Cortex of kidney (tissue), 1 donor: ENCODE measurements at places on chromosomes 3 and 15.

DNA sequence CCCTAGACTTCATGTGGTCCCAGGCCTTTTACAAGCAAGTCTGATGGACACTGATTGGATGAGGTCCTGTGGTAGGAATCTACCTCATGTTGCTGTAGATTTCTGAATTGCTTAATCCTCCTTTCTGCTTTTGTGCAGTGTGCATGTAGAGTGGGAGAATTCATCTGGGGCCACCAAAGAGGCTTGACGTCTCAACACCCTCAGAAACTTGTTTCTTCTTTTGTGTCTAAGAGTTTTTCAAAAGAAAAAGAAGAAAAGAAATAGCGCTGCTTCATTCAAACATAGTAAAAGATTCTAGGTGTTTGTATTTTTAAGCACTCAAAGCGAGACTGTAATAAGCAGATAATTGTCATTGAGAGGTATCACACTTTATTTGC lies 46.2 kb downstream of the NR1D2 start:
- DNase-seq, result no peak

GRCh38 chr3:173737167-173737808 lies 339.7 kb downstream of the NLGN1 start:
- no peak for DNase-seq

DNA sequence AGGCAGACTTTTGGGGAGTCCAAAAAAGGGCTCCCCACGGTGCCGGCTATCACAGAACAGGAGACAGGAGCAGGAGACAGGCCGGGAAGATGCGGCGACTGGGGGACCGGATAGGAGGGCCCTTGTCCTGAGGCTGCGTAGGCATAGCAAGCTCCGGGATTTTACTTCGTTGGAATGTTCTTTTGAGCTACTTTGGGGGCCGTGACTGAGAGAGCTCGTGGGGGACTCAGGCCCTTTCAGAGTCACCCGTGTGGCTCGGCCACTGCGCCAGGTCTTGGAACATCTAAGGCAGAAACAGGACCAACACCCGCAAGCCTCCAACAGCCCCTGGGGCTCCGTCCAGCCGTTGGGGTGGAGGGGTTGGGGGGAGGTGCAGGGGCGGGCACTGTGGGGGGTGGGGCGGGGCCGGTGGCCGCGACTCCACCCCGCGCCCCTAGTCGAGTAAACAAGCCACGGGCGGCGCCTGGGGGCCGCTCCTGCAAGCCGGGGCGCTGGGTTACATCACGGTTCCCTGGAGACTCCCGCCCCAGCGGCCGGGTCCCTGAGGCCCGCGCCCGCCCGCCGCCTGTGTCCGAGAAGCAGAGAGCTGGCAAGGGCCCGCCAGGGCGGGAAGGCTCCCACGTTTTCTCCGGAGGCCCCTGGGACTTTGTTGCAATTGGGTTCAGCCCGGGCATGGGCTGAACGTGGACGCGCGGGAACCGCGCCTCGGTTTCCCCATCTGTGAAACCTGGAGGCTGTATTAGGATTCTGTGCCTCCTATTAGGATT lies 23.3 kb upstream of the C15orf39 start:
- DNase-seq, result no peak

DNA sequence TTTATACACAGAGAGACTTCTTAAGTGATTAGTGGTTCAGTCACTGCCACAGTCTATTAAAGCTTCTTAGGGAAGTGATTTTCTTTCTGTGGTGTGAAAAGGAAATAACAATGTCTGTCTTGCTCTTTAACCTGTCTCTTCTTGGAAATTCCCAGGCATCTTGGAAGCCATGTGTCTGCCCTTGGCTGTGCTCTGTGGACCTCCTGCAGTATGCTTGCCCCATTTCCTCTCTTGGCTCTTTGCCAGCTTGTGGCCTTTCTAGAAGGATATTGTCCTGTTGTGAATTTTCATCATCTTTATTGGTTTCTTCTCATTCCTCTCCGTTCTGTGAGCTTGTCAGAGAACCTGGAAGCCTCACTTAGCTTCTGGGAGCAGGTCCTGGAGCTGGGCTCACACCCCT lies 338.4 kb upstream of the C2CD4B start:
- DNase-seq, result no peak

- no peak for DNase-seq
These were observed 156.2 kb upstream of the LMCD1 start for GRCh38 chr3:8345398-8345797.

GRCh38 chr3:11499144-11499543 lies 144.6 kb downstream of the VGLL4 start:
- no peak for DNase-seq

DNA sequence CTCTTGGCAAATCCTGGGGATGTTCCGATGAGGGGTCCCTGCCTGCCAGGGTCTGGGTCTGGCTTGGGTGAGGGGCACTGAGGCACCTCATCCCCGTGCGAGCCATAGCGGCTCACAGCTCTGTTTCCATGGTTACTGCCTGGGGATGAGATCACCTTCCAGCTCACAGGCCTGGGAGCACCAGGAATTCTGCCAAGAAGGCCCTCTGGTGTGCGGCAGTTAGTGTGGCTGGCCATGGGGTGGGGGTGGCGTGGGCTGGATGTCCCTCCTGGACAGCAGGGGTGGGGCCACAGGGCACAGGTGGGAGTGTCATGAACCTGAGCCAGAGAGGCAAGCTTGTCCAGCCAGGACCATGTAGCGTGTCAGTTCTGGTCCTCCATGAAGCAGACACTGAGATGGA lies 22.1 kb upstream of the PRR23E start:
- no peak for DNase-seq

GRCh38 chr3:99321261-99321660 lies 317.1 kb upstream of the COL8A1 start:
- no peak for DNase-seq

DNA sequence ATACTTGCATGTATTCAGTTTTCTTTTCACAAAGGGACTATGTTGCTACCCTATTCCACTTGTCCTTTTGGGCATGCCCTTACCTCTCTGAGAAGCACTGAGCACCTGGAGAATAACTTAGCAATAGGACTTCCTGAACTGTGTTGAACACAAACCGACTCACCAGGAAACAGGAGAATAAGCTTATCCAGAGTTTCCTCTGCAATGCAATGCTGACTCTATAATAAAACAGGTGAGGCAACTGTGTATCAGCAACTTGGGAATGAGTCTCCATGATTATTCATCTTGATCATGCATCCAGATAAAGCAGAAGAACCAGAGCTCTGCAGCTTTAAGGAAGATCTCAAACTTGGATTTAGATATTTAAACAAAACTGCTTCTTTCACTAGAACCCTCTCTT lies 806.5 kb downstream of the IGSF11 start:
- DNase-seq, result no peak
